Osteoblast (primary cell): ENCODE measurements at places on chromosomes 4 and X. TPM values are rescaled to one million over a fixed set of nuclear protein-coding genes. Genes with fewer than 3 reads are reported as not detected.
A peak's percentile ranks its signal among the peaks of the same experiment; 100 is the strongest.

LAS1L gene
- 13.3 and 14.1 TPM in 2 replicates for total RNA-seq

- peak; percentile 60 for DNase-seq
- H3K27me3 ChIP-seq = no peaks in the 10 kb centered on the region
- no peaks in the 10 kb centered on the region for H3K4me1 ChIP-seq
- no peak overlapping the region for H3K4me3 ChIP-seq
- no peak overlapping the region for H3K27ac ChIP-seq
Observed at GRCh38 chr4:2946812-2947600, 16.2 kb downstream of the NOP14 start.

XPNPEP2 gene
- not detected in 2 replicates for total RNA-seq

GABRQ gene
- not detected in 2 replicates for total RNA-seq

- peaks cover 49% of the 10 kb centered on the region for H3K27me3 ChIP-seq
- H3K27ac ChIP-seq = no peak overlapping the region
- H3K4me1 ChIP-seq = no peaks in the 10 kb centered on the region
- H3K4me3 ChIP-seq = no peak overlapping the region
Observed at GRCh38 chrX:23334521-23334847, 165 bp upstream of the PTCHD1 start.
